Activated CD4-positive, alpha-beta T cell treated with anti-CD3 and anti-CD28 coated beads for 48 hours (primary cell): ENCODE measurements at places on chromosomes 2 and 18.

DNA sequence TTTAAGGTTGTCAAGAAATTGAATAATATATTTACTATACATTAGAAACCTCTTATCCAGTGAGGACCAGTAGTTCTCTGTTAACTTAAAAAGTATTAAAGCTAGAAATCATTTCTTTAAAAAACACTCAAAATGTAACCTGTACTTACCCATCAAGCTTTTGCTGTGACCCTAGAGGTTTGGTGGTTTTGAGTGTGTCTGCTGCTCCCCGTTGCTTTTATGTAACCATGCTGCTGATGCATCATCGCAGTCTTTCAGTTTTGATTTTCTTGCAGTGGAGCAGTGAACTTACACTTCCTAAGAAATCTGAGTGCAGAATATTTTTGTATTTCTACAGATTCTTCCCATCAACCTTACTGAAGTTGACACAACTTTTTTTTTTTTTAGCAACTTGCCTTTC lies 34.2 kb downstream of the MRPS9 start:
- DNase-seq = peak; percentile 29

DNA sequence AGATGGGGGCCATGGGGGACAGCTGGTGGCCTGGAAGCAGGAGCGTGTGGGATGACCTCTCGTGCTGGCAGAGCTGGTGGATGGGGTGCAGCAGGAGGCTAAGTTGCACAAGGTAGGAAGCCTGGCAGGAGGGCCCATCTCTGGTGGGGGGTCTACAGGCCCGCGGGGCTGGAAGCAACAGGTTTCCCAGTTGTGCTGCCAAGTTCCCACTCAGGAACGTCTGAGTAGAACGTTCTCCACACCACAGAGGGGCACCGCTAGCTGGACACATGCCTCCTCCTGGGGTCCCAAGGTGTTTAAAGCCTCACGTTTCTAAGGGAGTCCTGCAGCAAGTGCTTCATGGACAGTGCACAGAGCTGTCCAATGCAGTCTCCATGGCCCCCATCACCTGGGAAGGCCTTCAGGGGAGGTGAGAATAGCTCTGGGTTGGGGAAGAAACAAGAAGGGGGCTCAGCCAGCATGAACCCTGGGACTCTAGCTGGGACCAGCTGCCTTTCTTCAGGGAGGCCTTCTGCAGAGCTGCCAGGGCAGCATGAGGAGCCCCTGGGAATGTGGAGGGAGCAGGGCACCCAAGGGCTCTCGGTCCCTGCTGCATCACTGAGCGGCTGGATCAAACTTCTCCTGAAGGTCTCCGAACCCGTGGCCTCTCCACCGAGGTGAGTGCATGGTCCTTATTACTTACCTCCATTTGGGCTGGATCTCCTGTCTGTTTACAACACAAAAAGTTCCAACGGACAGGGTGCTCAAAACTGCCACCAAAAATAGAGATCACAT lies 80.0 kb downstream of the TWIST2 start:
- no peak for DNase-seq

DNA sequence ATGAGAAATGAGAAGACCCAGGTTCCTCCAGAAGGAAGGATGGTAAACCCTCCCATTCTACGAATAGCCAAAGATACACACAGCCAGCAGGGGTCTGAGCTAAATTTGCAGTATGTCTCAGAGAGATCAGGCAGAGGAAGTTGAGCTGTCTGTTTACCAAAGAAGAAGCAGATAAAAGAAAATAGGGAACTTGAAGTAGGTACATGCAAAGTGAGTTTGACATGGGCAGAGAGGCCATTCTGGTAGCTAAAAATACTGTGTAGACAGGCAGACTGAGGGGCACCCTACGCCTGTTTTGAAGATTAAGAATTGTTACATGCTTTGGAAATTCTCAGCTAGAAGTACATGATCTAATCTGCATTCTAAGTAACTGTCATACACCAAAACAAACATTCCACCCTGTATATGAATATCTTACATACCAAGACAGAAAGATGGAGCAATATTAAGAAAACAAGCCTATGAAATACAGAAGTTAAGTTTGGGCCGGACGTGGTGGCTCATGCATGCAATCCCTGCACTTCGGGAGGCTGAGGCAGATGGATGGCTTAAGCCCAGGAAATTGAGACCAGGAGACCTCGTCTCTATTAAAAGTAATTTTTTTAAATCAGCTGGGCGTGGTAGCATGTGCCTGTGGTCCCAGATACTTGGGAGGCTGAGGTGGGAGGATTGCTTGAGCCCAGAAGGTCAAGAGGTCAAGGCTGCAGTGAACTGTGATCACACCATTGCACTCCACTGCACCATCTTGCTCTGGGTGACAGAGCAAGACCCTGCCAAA lies 157.9 kb downstream of the ANKRD44 start:
- no peak for DNase-seq

GRCh38 chr2:46315103-46315890 lies 18.1 kb downstream of the EPAS1 start:
- peak; percentile 38 for DNase-seq

GRCh38 chr2:142038826-142039225 lies 92.0 kb downstream of the LRP1B start:
- no peak for DNase-seq

DNA sequence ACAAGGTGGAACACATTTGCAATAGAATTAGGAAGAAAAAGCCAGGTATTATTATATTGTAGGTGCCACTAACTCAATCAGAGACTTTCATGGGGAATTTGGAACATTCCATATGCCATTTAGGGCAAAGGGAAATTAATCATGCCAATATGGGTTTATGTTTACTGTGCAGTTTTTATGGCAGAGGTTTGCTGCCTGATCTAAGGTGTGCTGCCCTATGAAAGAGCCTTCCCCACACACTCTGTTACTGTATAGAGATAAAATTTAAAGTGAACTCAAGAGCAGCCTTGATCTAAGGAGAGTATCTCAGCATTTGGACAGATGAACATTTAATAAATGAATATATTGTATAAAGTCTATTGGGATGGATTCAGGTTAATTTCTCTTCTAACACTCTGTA lies 771.6 kb downstream of the CNTNAP5 start:
- DNase-seq = no peak

DNA sequence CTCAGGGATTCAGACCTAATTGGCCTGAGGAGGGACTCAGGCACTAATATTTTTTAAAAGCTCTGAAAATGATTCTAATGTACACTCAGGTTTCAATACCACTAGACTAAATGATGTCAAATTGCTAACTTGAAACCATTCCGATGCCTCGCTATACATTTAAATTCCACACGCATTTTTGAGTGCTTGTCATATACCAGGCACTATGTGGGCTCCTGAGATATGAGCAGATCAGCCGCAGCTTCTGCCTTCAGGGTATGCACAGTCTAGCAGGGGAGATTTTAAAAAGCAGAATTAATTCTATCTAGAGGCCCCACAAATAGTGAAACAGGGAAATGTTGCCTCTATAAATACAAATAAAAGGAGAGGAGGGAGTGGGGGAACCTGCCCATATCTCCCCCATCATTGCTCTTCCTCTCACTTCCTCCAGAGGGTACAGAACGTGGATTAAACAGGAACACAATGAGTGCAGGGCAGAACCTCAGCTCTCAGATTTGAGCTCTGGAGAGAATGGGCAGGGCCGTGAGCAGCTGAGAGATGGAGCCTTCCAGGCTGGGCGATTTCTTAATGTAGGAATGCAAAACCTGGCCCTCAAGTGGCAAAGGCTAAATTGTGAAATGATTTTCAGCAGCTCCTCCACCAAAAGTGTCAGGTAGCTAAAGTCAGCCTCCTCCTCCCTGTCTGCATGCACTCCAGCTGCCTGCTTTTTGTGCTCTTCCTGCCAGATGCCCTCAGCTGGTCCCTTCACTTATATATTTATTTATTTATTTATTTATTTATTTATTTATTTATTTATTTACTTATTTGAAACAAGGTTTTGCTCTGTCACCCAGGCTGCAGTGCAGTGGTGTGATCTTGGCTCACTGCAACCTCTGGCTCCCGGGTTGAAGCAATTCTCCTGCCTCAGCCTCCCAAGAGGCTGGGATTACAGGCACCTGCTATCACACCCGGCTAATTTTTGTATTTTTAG lies 24.6 kb upstream of the LBH start:
- no peak for DNase-seq

GRCh38 chr2:19554520-19554919 lies 196.1 kb upstream of the OSR1 start:
- no peak for DNase-seq

DNA sequence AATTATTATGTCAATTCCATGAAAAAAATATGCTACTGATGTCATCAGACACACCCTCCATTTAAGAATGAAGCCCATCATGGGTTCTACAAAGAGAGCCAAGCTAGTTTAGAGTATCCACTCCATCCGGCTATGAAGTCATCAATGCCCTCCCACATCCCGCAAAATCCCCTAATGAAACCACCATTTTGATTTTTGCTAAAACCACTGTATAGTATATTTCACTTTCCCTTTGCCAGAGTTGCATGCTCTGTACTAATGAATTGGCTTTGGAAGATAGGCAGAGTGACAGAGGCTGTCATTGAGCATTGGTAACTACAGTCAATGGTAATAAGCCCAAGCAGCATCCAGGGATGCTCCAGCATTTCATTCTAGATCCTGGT lies 118.6 kb downstream of the ANKRD44 start:
- DNase-seq = peak; percentile 50

DNA sequence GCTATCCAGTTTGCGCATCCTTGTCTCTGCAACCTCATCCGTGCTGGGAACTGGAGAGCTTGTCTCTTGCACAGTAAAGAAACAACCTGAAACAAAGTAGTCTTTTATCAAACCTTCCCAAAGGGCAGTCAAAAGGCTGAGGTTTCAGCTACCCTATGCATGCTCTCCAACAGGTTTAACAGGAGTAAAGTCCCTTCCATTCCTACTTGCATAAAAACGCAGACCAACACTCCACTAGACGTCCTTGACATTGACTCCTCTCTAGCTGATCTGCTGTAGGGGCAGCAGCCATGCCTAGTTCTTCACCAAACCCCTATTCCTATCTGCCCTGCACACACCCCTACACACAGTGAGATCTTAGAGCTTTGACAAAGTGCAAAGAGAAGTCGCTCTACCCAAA lies 41.5 kb downstream of the L3MBTL4 start:
- DNase-seq = no peak

GRCh38 chr2:127508631-127509034 lies 17.7 kb downstream of the IWS1 start:
- DNase-seq = no peak

DNA sequence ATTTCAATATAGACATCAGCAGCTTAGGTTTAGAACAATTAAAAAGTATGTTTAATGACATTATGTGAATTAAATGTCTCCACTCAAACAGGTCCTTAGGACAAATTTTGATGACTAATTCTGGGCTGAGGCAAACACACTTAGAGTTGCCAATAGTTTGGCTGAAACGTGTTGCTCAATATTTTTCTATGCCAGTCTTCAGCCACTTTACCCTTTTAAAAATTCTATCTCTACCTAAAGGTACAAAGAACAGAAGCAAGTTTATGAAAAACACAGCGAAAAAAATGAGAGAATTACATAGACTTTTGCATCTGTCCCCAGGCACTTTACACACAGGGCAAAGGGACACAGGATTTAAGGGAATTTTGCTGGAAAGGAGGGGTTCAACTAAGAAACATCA lies 4.5 kb downstream of the IDH1 start:
- no peak for DNase-seq

GRCh38 chr2:240994171-240994896 lies 4.1 kb upstream of the SNED1 start:
- DNase-seq = no peak

DNA sequence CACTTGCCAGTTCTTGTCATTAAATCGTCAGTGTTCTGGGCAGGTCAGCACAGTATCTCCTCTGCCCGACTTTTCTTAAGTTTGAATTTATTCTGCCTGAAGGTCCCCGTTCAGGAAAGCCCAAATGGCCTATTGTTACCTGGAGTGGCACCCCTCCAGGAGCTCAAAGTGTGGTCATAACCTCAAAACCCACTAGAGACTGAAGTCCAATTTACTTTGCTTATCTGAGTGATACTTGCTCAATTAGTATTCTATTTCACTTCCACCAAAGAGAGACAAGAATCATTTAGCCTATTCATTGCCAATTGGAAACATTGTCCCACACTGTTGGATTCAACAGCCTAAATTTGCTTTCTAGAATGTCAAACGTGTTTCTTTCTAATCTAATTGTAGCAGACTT lies 375.3 kb downstream of the LNPK start:
- DNase-seq = no peak

DNA sequence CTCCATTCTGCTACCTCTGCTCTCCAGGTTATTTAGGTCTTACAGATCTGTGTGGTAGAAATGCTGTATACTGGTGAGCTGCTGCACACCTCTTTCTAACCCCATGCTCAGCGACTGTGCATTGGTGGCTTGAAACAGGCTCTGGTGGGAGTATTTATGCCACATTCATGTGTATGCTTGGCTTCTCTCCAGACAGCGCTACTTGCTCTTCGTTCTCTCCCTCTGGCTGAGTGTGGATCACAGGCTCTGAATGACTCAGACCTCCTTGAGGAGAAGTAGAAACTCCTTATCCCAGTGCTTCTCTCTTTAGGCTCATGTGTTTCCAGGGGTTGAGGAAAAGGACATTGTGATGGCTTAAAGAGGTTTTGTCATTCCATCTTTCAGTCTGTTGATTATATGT lies 54.9 kb downstream of the FHOD3 start:
- DNase-seq = no peak

DNA sequence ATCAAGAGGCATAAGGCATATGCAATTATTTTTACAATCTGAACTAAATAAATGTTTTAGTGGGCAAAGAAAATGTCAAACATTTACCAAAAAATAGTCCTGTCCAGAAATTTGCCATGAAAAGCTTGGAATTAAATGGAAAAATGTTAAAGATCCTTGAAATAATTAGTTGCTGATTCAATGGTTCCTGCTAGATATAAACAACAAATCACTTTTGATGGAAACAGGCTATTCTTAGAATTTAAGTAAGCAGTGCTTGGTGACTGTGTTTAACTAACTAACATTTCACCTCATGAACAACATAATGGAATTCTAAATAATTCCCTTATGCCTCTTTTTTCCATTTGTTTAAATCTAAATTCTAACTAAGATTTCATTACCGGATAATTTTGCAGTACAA lies 3.9 kb downstream of the RND3 start:
- DNase-seq = no peak

GRCh38 chr2:104859291-104859765 lies 5.4 kb downstream of the POU3F3 start:
- DNase-seq = no peak

- no peak for DNase-seq
These were observed 185.4 kb downstream of the INHBB start for GRCh38 chr2:120531365-120531764.

- no peak for DNase-seq
These were observed 113.0 kb downstream of the DPP4 start for GRCh38 chr2:161961061-161961460.

- DNase-seq = no peak
These were observed 2.3 kb upstream of the KIF1A start for GRCh38 chr2:240822280-240822847.
